CD4-positive, alpha-beta T cell treated with Interleukin-15 for 1 hour (primary cell): ENCODE measurements at places on chromosomes 6 and 20.
A peak's percentile ranks its signal among the peaks of the same experiment; 100 is the strongest.

GRCh38 chr20:36672991-36673390 is 27.0 kb upstream of the SLA2 start:
- no peak for DNase-seq

DNA sequence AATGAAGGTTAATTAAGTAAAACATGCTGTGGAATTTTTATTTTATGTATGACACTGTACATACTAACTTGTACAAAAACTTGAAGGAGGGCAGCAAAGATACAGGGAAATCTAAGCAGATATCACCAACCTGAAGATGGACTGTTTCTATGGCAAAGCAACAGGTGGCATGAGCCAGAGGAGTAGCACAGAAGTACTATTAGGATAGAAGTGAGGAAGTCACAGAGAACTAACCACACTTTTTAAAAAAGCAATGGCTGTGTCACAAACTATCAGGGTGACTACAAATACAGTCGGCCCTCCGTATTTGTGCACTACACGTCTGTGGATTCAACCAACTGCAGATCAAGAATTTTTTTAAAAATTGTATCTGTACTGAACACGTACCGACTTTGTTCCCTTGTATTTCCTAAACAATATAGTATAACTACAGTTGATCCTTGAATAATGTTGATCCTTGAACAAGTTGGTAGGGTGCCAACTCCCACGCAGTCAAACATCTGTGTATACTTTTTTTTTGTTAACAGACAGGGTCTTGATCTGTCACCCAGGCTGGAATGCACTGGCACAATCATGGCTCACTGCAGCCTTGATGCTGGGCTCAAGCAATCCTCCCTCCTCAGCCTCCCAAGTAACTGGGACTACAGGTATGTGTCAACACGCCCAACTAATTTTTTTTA is 61.0 kb downstream of the NUDT3 start:
- no peak for DNase-seq

- DNase-seq: no peak
These were observed 13.3 kb upstream of the HMGN4 start for GRCh38 chr6:26524722-26525370.

DNA sequence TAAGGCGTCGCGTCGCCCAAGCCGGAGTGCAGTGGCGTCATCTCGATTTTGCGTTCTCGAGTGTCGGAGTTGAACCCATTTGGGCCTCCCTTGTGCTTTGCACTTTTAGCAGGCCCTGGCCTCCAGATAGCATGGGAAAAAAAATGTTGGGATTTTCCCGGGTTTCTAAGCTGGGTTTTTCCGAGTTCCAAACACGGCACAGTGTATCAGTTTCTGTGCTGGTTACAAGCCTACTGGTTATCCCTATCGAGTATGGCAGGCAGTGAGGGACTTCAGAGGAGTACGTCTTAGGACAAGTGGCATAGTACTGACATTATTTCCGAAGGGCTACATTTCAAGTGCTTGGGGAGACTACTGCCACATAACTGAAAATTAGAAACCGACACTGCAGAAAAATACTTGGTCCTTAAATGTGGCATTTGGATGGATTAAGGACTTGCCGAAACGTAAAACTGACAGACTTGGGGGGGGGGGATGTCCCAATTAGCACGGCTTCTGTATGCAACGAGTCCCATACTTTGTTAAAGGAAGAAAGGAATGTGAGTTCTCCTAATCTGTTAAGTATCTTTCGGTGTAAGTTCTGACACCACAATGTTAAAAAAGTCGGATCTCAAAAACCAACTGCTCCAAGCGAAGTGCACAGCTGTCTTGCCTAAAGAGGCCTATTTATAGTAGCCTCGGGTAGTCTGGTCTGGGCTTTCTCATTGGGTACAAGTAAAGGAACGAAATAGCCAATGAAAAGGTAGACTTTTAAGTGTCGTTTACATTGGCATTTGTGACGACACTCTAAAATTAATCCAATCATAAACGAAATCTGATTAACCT is 70.2 kb downstream of the HFE start:
- DNase-seq: peak; percentile 91

GRCh38 chr20:47380481-47380880 is 24.0 kb upstream of the ZMYND8 start:
- no peak for DNase-seq

DNA sequence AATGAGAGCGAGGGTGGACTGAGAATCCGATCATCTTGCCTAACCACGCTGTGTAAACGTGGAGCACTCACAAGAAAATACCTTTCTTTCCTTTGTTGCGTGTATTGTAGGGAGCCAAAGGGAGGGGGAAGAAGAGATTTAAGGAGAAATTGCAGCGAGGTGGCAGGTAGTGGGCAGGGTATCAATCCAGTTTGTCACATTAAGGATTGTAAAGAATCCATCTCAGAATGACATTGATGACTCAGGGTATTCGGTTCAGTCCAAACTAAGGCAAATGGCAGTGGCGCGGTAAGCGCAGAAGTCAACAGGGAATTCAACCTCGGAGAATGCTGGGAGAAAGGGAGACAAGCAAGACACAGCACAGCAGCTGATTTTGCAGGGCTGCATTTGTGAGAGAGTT is 146.2 kb downstream of the ID4 start:
- no peak for DNase-seq

- DNase-seq: no peak
These were observed 5.8 kb upstream of the IRAK1BP1 start for GRCh38 chr6:78861509-78861908.

GRCh38 chr20:15475483-15475882 is 1097.8 kb downstream of the KIF16B start:
- DNase-seq: no peak

DNA sequence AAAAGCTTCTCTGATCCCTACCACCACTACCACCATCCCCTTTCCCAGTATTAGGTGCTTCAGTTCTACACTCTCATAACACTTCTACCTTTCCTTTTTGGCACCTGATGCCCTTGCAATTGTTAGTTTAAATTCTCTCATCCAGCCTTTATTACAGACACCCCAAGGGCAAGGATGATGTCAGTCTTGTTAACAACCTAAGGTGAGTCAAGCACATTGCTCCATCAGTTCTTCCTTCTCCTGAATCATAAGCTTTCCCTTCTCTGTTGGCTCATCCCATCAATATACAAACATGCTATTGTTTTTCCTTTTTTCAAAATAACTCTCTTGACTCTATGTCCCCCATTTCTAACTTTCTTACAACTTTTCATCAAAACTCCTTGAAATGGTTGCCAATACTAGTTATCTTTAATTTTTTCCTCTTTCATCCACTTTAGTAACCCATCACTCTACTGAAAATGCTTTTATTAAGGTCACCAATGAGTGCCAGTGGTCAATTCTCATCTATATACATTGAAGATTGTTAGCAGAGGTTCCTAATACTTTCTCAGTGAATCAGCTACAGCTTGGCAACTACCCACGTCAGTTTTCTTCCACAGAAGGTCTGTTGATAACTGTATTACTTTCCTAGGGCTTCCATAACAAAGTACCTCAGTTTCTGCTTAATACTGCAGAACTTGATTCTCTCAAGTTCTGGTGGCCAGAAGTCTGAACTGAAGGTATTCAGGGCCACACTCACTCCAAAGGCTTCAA is 97.1 kb upstream of the FLRT3 start:
- DNase-seq: no peak

- no peak for DNase-seq
These were observed 105.3 kb upstream of the TAB2 start for GRCh38 chr6:149212206-149212605.

DNA sequence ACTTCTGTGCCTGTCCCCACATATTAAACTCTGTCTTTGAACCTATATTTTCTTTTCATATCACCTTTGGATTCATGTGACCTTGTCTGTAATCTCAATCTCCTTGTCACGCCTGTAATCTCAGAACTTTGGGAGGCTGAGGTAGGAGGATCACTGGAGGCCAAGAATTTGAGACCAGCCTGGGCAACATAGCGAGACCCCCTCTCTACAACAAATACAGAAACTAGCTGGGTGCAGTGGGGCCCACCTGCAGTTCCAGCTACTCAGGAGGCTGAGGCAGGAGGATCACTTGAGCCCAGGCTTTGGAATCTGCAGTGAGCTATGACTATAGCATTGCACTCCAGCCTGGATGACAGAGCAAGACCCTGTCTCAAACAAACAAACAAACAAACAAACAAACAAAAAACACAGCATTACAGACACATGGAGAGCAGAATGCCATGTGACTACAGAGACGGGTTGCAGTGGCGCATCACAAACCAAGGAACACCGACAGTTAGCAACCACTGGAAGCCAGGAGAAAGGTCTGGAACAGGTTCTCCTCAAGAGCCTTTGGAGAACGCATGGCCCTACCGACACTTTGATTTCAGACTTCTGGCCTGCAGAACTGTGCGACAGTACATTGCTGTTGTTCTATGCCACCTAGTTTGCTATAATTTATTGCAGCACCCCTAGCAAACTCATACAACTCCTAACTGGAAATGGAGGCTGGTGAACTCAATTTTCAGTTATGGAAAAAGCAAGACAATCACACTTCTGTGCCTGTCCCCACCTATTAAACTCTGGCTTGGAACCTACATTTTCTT is 14.6 kb upstream of the TIAM2 start:
- no peak for DNase-seq

- DNase-seq: no peak
These were observed 780 bp downstream of the ARMC12 start for GRCh38 chr6:35737413-35738211.

GRCh38 chr6:80060774-80061173 is 45.7 kb upstream of the BCKDHB start:
- no peak for DNase-seq

DNA sequence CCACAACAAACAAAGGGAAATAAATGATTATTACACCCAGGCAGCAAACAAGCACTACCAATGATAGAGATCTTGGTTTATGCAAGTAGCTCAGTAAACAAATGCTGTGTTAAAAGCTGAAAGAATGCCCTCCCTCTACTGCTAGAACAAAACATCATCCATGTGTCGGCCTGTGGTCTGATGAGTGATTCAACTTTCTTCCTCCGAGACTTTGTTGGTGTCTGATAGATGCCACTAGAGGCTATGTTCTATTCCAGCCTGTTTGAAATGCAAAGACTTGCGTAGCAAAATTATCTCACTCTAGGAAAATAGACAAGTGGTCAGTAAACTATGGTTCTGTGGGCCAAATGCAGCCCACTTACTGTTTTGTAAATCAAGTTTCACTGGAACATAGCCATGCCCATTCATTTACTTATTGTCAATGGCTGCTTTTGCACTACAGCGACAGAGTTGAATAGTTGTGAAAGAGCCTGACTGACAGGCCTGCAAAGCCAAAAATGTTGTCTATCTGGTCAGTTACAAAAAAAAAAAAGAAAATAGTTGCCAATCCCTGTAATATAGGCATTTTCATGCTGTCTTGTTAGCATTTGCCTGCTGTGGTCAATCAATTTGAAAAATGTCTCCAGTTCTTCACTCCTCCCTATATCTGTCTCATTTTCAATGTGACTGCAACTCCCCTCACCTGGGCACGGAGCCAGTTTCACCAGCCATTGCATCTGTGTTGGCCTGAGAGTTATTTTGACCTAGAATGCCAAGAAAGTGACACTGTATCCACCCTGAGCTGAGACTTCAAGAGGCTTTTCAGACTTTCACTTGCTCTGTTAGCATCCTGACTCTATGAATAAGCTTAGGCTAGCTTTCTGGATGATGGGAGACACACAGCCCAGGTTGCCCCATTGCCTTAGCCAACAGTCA is 544.6 kb upstream of the BTBD3 start:
- no peak for DNase-seq

DNA sequence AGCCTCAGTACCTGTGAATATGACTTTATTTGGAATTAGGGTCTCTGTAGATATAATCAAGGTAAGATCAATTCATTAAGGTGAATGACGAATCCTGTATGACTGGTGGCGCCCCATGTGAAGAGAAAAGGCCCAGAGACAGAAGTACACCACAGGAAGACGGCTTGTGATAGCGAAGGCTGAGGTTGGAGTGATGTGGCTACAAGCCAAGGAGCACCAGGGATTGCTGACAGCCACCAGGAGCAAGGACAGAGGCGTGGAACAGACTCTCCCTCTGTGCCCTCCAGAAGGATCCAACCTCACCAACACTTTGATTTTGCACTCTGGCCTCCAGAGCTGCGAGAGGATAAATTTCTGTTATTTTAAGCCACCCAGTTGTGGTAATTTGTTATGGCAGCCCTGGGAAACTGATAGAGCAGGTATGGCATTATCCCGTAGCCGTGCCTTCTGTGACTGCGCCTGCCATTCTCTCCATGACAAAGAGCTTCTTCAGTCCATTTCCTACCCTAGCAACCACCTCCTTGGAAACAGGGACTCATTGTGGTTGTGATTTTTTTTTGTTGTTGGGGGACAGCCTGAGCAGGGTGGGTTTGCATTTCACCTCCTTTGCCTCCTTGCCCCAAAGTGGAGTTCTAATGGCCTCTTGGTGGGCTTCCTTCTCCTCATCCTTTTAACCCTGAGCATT is 29.6 kb downstream of the PTK7 start:
- no peak for DNase-seq

GRCh38 chr6:15375638-15376290 is 129.9 kb downstream of the JARID2 start:
- no peak for DNase-seq

- no peak for DNase-seq
These were observed 14.9 kb downstream of the IP6K3 start for GRCh38 chr6:33731751-33732282.

- DNase-seq: no peak
These were observed 93.8 kb downstream of the RIN2 start for GRCh38 chr20:19851861-19852260.

DNA sequence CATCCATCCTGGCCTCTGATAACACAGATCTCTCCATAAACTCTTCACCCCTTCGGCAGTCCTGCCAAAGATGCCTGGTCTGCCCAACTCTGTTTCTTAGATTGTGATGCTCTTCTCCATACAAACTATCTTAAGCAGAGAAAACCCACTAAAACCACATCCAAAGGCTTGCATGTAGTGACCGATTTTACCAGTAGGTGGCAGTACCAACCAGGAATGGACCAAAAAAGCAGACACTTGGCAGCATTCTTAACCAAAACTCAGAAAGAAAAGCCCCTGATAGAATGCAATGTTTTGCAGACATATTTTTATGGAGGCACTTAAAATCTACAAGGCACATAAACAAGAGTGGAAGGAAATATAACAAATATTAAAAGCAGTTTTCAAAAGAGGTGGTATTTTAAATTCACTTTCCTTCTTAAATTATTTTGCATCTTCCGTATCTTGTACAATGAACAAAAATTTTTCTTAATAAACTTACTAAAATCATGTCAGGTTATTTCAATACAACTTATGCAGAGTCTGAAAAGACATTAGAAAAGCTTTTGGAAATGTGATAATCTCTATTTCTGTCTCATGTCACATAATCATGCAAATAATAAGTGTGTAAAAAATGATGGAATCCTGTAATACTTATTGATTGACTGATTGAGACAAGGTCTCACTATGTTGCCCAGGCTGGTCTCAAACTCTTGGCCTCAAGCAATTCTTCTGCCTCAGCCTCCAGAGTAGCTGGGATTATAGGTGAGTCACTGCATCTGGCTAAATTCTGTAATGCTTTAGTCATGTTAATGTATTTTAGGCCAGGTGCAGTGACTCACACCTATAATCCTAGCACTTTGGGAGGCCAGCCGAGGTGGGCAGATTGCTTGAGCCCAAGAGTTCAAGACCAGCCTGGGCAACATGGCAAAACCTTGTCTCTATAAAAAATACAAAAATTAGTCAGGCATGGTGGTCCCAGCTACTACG is 29.4 kb downstream of the LRP11 start:
- DNase-seq: peak; percentile 52
